ENCODE measurements at places on chromosomes 5 and 9. TPM values are rescaled to one million over a fixed set of nuclear protein-coding genes. Genes with fewer than 3 reads are reported as not detected.
A peak's percentile ranks its signal among the peaks of the same experiment; 100 is the strongest.

Gene CFAP77
- total RNA-seq = not detected

DNA sequence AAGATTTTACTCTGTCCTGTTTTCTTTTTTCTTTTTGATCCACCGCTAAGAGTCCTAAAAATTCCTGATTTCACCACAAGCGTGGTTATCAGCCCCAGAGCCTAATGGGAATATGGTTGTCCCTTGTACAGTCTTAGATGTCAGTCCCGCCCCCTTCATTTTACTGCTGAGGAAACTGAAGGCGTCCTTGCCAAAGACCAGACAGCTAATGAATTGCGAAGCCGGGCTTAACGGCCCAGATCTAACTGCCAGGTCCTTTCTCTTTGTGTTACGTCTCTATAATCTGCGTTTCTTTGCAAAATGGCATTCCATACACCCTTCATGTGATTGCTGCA is 497 bp downstream of the NSA2 start:
- H3K27me3 ChIP-seq = no peaks in the 10 kb centered on the region
- no peak for DNase-seq
- peaks cover 13% of the 10 kb centered on the region for H3K4me1 ChIP-seq
- peak overlapping the region; percentile 82 for H3K4me3 ChIP-seq
- no peak overlapping the region for H3K27ac ChIP-seq

Gene PDZD2
- total RNA-seq = 44.4 TPM

DNA sequence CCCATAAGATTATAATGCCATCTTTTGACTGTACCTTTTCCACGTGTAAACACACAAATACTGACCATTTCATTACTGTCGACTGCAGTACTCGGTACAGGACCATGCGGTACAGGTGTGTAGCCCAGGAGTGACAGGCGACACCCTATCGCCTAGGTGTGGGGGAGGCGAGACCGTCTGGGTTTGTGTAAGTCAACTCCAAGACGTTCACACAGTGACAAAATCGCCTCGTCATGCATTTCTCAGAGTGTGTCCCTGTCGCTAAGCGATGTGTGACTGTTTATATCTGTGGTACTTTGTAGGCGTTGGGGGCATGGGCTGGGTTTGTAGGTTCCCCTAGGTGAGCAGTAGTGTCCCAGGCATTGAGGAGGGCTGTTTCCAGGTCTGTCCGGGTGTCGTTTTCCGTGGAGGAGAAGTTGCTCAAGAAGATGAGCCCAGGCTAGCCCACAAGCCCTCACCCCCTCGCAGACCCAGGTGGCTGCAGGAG is 20.3 kb downstream of the NEK6 start:
- H3K4me1 ChIP-seq = peaks cover 30% of the 10 kb centered on the region
- no peak overlapping the region for H3K4me3 ChIP-seq
- H3K27ac ChIP-seq = no peak overlapping the region
- H3K27me3 ChIP-seq = no peaks in the 10 kb centered on the region
- no peak for DNase-seq

- no peak overlapping the region for H3K27ac ChIP-seq
- H3K36me3 ChIP-seq = no peaks in the 10 kb centered on the region
- H3K4me1 ChIP-seq = no peaks in the 10 kb centered on the region
- H3K4me3 ChIP-seq = no peak overlapping the region
- no peak for DNase-seq
Measured at GRCh38 chr5:148998174-148998797, 64.6 kb downstream of the SH3TC2 start.

DNA sequence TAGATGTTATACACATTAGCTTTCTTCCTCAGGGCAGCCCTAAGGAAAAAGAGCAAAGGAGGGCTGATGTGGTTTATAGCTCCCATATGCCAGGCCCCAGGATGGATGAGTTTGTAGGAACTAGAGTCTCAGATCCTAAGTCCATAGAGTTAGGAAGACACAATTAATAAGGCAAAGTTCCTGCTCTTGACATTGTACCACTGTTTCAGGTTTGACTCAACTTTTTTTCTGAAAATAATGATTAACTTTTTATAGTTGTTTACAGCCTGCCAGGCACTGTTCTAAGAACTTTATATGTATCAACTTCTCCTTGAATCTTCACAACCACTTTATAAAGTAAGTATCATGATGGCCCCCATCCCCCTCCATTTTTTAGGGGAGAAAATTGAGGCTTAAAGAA is 339.5 kb downstream of the PDE4D start:
- H3K36me3 ChIP-seq = no peaks in the 10 kb centered on the region
- H3K27ac ChIP-seq = no peak overlapping the region
- no peak overlapping the region for H3K4me3 ChIP-seq

- no peaks in the 10 kb centered on the region for H3K27me3 ChIP-seq
- no peaks in the 10 kb centered on the region for H3K36me3 ChIP-seq
- peaks cover 30% of the 10 kb centered on the region for H3K4me1 ChIP-seq
Measured at GRCh38 chr9:125472926-125473701, 211.5 kb downstream of the GAPVD1 start.

GRCh38 chr5:77984587-77984986 is 208.4 kb upstream of the TBCA start:
- no peak overlapping the region for H3K4me3 ChIP-seq
- DNase-seq = no peak
- H3K36me3 ChIP-seq = no peaks in the 10 kb centered on the region
- H3K4me1 ChIP-seq = peaks cover 4% of the 10 kb centered on the region
- H3K27ac ChIP-seq = no peak overlapping the region
- H3K27me3 ChIP-seq = no peaks in the 10 kb centered on the region

- H3K4me1 ChIP-seq = no peaks in the 10 kb centered on the region
- H3K27me3 ChIP-seq = no peaks in the 10 kb centered on the region
- H3K4me3 ChIP-seq = no peak overlapping the region
- no peaks in the 10 kb centered on the region for H3K36me3 ChIP-seq
- no peak for DNase-seq
Measured at GRCh38 chr9:134611046-134611445, 30.6 kb upstream of the COL5A1 start.

Gene ANKRD33B
- total RNA-seq = 0.66 TPM

Gene TMEM252
- total RNA-seq = not detected

DNA sequence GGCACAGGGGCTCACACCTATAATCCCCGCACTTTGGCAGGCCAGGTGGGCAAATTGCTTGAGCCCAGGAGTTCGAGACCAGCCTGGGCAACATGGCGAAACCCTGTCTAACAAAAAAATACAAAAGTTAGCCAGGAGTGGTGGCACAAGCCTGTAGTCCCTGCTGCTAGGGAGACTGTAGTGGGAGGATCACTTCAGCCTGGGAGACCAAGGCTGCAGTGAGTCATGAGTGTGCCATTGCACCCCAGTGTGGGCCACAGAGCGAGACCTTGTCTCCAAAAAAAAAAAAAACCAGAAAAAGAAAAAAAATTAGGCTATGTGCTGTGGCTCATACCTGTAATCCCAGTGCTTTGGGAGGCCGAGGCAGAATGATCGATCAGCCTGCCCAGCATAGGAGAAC is 58.5 kb upstream of the EIF4EBP3 start:
- no peak for DNase-seq
- H3K4me1 ChIP-seq = no peaks in the 10 kb centered on the region
- H3K27me3 ChIP-seq = no peaks in the 10 kb centered on the region

- DNase-seq = no peak
- H3K27me3 ChIP-seq = no peaks in the 10 kb centered on the region
- H3K4me3 ChIP-seq = no peak overlapping the region
- no peaks in the 10 kb centered on the region for H3K36me3 ChIP-seq
- H3K27ac ChIP-seq = no peak overlapping the region
Measured at GRCh38 chr5:62727861-62728260, 149.2 kb downstream of the LRRC70 start.

- H3K27ac ChIP-seq = no peak overlapping the region
- no peak overlapping the region for H3K4me3 ChIP-seq
- DNase-seq = no peak
- H3K27me3 ChIP-seq = no peaks in the 10 kb centered on the region
- no peaks in the 10 kb centered on the region for H3K36me3 ChIP-seq
Measured at GRCh38 chr9:136563646-136564325, 17.9 kb upstream of the NOTCH1 start.

Gene INSL4
- not detected for total RNA-seq

Measured in ovary (tissue), 10 donors.